ENCODE measurements at places on chromosomes 6 and 20. TPM values are rescaled to one million over a fixed set of nuclear protein-coding genes. Genes with fewer than 3 reads are reported as not detected.

GRCh38 chr6:167122041-167122826 is 662 bp upstream of the CCR6 start:
- no peak for DNase-seq

GRCh38 chr6:144335914-144336313 is 50.8 kb downstream of the UTRN start:
- DNase-seq = no peak

- no peak for DNase-seq
Measured at GRCh38 chr6:7535498-7535897, 6.0 kb upstream of the DSP start.

DNA sequence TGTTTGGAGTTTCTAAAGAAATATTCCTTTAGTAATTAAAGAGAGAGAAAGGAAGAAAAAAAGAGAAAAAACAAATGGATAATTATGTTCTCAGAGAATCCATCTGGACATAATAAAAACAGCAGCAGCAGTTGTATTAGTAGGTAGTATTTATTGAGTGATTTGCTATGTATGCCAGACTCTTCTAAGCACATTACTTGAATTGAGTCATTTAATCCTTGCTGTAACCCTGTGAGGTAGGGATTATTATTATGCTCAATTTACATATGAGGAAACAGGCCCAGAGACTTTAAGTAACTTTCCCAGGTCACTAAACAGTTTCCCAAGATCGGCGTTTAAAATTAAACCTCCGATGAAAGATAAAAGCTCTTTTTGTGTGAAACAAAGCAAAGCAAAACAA is 238.8 kb downstream of the TSHZ2 start:
- DNase-seq = no peak

DNA sequence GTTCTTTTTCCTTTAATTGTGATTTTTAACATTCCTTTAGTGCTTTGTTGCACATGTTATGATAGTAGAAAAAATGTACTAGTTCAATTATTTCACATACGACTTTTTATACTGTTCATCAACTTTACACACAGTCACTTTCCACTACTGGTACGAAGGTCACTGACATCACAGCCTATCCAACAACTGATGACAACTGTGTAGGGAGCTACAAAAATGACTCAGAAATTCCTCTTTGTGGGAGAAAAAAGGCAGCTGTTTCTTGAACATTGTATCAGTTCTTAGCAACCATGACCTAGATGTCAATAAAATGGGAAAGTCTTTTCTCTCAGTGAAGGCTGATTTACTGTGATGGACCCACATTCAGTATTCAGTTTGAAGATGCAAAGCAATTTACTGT is 7.0 kb upstream of the ID4 start:
- DNase-seq = no peak

DNA sequence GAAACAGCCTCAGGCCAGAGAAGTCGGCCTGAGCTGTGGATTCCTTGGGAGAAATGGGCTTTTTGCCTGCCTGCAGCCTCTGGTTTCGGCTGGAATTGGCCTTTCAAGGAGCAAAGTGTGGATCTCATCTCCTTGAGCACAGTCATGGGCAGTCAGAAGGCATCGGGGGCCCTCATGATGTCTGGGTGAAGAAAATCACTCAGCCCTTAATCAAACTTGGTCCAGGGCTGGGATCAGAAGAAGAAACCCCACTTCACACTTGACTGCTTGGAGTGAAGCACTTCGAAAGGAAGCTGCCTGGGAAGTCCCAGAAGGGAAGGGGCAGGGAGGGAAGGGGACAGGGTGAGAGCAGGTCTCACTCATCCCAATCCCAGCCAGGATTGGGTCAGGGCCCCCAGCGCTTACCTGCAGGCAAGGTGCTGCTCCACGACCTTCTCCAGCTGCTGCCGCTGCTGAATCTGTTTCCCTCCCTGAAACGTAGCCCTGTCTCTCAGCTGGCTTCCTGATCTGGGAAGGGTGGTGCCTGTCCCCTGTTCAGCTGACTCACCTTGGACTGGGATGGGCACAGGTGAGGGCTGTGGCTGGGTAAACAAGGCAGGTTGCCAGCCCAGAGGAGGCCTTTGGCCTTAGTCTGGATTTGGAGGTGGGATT is at the start of gene SDCBP2:
Gene SDCBP2 (minus strand): TSS at position 460 of the 651 bp plus-strand sequence. CDS start 8,723 bp downstream, outside the sequence.
- no peak for DNase-seq

DNA sequence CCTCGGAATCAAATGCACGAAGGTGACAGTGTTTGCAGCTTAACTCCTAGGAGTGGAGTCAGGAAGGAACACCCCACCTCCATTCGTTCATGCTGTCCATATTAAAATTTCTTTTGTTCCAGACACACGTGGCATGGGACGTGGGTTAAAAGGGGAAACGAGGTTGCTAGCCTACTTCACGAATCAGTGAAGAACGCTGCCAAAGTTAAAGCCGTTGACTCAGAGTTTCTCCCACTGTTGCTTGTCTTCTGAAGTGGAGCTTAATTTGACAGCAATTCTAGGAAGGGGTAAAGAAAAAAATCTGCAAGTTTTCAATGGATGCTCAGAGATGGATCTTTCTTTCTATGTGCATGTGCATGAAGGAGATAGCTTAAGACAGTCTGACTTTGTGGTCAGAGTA is 499.1 kb downstream of the CD83 start:
- no peak for DNase-seq

GRCh38 chr20:9978397-9979004 is 56.3 kb upstream of the ANKEF1 start:
- DNase-seq = peak; percentile 6

- DNase-seq = no peak
Measured at GRCh38 chr6:3594201-3594600, 137.4 kb upstream of the SLC22A23 start.

GRCh38 chr6:24147511-24148153 is 21.6 kb downstream of the NRSN1 start:
- no peak for DNase-seq

DNA sequence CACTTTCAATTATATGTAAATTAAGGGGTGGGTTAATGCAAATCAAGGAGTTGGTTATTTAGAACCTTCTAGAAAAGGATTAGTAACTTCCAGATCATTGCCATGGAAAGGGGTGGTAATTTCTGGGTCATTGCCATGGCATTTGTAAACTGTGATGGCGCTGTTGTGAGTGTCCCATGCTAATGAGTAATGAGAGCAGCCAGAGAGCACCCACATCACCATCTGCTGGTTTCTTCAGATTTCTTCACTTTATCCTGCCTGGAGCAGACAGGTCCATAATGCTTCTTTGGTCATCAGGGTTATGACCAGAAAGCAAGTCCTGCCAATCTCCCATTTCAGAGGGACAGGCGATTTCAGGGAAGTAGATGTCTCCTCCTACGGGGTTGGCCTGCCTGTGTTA is 311.3 kb upstream of the CNR1 start:
- no peak for DNase-seq

DNA sequence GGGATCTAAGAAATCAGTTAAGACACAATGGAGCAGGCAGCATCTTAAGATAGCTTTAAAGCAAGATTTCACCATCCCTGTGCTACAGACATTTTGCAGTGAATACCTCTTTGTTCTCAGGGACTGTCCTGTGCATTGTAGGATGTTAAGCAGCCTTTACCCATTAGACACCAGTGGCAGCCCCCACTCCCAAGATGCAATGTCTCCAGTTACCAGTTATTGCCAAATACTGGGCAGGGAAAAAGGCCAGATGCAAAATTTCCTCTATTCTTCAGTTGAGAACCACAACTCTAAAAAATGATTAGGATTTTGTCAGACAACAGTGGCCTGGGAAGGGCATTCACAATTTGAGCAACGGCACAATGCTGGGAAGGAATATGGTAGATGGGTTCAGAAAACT is 6.1 kb downstream of the FBXO5 start:
- DNase-seq = no peak

- no peak for DNase-seq
Measured at GRCh38 chr6:105024803-105025202, 67.9 kb downstream of the LIN28B start.

DNA sequence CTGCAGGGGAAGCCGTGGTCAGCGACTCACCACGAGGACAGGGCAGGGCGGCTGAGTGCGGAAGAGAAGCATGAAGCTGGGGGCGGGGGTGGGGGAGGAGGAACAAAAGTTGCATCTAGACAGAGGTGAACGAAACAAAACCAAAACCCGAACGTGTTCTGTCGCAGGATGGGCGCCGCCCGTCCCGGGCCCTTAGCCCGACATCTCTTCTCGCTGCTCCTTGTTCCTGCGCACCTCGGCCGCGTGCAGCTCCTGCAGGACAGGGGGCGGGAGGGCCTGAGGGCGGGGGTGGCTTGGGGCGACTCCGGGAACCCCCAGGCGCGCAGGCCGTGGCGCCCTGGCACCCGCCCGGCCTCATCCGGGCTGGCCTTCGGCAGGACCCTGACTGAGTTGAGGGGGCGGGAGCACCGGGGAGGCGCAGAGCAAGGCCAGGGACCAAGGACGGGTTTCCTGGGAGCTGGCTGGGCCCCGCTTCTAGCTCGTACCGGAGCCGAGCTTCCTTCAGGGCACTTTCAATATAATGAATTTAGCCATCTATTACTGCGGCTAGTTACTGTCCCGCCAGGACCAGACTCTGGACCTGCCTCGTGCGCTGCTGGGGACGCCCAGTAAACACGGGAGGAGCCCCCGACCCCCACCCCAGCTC is 12.0 kb downstream of the STMN3 start:
- DNase-seq = no peak

GRCh38 chr6:151690768-151691562 is 116.5 kb upstream of the ESR1 start:
- DNase-seq = no peak

GRCh38 chr20:10090588-10091166 is 55.9 kb downstream of the ANKEF1 start:
- peak; percentile 43 for DNase-seq

DNA sequence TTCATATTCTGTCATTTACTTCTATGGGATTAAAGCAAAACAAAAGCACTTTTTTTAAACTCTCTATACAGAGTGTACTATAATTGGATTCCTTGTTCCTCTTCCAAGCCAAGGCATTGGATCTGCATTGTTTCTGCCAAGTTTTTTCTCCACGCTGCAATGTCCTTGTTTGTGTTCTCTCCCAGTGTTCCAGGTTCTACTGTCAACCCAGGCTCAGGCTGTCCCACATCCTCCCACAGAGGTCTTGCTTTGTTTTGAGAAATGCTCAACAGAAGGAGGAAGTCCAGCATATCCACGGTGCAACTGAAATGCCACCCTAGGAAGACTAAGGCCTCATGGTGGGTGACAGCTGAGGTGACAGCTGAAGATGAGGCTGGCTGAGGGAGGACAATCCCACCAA is 287.1 kb upstream of the PRDM1 start:
- DNase-seq = no peak

DNA sequence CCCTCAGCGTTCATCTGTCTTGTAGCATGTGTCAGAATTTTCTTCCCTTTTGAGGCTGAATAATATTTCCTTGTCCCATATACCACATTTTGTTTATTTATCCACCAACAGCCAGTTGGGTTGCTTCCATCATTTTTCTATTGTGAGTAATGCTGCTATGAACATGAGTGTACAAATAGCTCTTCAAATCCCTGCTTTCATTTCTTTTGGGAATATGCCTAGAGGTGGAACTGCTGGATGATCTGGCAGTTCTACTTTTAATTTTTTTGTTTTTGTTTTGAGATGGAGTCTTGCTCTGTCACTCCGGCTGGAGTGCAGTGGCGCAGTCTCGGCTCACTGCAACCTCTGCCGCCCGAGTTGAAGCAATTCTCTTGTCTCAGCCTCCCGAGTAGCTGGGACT is 64.7 kb downstream of the SASH1 start:
- DNase-seq = no peak

DNA sequence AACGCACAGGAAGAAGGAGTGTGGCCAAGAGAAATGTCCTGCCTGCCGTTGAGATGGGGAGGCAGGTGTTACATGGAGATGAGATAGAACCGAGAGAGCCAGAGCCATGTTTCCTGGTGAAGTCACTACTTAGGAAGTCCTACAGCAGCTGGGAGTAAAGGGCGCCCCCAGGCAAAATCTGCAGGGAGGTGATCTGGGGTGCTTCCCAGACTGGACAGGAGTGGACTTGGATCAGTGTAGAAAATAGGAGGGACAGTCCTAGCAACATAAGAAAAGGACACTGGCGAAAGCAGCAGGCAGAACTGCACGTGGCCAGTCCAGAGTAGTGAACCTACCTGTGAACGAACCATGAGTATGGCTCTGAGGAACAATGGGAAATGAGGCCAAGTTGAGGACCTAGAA is 85.3 kb downstream of the CD164 start:
- DNase-seq = peak; percentile 66

GRCh38 chr6:31945507-31946369 is at the start of gene CFB:
Gene CFB, plus strand, starts transcription at chr6:31946095. Its CDS starts 127 bp downstream, at chr6:31946222.
- DNase-seq = peak; percentile 8

- DNase-seq = no peak
Measured at GRCh38 chr6:132800656-132801055, 2.2 kb upstream of the SLC18B1 start.

DNA sequence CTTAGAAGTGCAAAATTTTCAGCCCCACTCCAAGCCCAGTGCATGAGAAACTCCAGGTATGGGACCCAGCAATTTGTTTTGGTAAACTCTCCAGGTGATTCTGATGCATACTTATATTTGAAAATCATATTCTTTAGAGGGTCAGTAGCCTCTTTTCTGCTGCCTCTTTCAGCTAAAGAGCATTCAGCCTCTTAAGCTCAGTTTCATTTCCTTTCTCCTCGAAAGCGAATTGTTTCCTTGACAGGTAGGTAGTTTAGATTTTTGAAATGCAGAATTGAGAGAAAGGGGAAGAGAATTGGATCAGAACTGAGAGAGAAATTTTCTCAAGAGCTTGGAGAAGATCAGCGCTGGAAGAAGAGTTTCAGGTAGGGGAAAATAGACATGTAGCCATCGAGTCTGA is 995.8 kb upstream of the FLRT3 start:
- DNase-seq = no peak

- no peak for DNase-seq
Measured at GRCh38 chr6:38528196-38528965, 111.3 kb downstream of the BTBD9 start.

- DNase-seq = no peak
Measured at GRCh38 chr20:44518248-44518647, 3.6 kb downstream of the SERINC3 start.

DNA sequence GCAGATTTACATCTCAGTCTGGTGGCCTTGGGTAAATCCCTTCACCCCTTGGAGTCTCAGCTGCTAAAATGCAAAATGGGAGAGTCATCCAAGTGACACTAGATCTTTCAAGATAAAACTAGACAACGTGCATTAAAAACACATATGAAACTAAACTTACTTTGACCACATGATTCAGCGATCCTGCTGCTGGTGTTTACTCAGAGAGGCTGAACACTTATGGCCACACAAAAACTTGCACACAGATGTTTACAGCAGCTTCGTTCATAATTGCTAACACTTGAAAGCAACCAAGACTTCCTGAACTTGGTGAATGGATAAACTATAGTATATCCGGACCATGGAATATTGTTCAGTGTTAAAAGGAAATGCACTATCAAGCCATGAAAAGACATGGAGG is 55.3 kb upstream of the GPR6 start:
- DNase-seq = no peak

Gene KIFC1
- 79.2 TPM for total RNA-seq

Gene TRIM15
- 1.2 TPM for total RNA-seq

Gene GPLD1
- total RNA-seq = 1.2 TPM

Gene OLIG3
- total RNA-seq = not detected

Gene POU3F2
- total RNA-seq = 0.44 TPM

Gene SLC2A10
- total RNA-seq = 0.58 TPM

Gene LHFPL5
- total RNA-seq = not detected

Gene FLOT1
- 124 TPM for total RNA-seq

Gene SEMG1
- total RNA-seq = not detected

Gene PTGIS
- total RNA-seq = 0.16 TPM

Gene SLC12A5
- total RNA-seq = 5.3 TPM

Gene IL20RA
- not detected for total RNA-seq

Gene B3GAT2
- total RNA-seq = not detected

Gene LY6G6F
- total RNA-seq = 0.18 TPM

Gene CLPSL1
- not detected for total RNA-seq
